ENCODE measurements at places on chromosomes 3 and 15.

- no peak for DNase-seq
Measured at GRCh38 chr3:10354361-10355015, 33.6 kb upstream of the SEC13 start.

- no peak for DNase-seq
Measured at GRCh38 chr3:13229273-13229949, 156.2 kb upstream of the IQSEC1 start.

- DNase-seq = no peak
Measured at GRCh38 chr3:129176051-129176450, 7.6 kb downstream of the CNBP start.

GRCh38 chr15:74598126-74598842 is 17.4 kb upstream of the CLK3 start:
- peak; percentile 97 for DNase-seq

DNA sequence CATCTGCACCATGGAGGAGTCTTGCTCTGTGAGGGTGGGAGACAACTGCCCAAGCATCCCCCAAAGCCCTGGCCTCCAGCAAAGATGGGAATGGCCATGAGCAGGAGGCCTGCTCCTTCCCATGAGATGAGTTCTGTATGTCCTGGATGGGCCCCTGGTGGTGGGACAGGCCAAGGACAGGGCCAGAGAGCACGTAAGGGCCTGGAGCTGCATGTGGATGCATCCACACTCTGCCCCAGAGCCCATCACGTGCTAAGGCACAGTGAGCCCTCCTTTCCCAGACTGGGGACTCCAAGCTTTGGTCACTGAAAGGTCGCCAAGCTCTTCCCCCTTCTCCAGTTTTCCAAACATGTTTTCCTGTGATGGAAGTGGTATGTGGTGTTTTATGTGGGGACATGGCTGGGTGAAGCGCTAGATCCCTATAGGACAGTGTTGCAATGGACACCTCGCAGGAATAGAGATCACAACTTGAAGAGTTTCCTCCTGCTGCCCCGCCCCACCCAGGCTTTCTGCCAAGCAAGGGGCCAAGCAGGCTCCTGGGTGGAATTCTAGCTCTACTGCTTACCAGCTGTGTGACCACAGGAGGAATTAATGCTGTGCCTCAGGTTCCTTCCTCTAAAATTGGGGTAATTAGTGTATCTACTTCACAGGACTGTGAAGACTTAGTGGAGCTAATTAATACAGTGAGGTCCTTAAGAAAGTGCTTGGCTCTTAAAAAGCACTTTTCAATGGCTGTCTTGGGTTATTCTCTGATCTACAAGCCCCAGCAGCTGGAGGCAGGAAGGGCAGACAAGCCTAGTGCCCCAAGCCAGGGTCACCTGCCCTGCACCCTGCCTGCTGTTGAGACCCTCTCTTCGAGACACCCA is 106.4 kb upstream of the RPL32 start:
- DNase-seq = peak; percentile 78

DNA sequence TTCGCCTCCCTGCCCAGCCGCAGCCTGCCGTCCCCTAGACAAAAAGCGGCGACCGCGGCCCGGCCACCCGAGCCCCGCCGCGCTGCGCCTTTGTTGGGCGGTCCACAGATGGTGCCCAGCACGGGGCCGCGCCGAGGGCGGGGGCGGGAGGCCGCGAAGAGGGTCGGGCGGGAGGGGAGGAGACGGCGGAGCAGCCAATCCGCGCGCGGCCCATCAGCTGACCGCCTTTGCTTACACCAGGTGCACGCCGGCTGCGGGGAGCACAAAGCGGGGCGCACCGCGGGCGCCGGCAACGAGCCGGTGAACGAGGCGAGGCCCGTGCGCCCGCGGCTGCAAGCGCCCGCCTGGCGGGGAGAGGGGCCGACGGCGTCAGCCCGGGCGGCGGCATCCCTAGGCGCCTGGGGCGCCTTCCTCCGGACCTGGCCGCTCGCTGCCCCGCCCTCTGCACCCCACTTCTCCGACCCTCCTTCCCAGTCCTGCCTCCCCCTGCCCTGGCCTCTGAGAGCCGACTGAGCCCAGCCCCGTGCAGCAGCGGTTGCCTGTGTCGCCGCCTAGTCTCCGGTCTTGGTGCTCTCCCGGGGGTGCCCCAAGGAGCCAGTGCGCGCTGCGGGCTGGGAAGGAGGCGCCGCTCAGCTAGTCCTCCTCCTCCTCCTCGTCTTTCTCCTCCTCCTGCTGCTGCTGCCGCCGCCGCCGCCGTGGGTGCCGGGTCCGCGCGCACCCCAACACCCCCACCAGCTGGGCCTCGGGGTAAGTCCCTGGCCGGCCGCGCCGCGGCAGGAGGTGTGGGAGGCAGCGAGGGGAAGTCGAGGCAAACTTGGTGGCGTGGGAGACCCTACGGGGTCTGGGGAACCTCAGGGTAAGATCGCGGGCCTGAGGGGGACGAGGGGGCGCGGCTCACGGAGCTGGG is at the start of gene LRRN1:
Gene LRRN1 (plus strand): TSS at position 259 of the 907 bp plus-strand sequence. CDS start 45,211 bp downstream, outside the sequence.
- DNase-seq = peak; percentile 71

GRCh38 chr3:141094790-141095545 is 43.8 kb downstream of the SPSB4 start:
- DNase-seq = peak; percentile 86

DNA sequence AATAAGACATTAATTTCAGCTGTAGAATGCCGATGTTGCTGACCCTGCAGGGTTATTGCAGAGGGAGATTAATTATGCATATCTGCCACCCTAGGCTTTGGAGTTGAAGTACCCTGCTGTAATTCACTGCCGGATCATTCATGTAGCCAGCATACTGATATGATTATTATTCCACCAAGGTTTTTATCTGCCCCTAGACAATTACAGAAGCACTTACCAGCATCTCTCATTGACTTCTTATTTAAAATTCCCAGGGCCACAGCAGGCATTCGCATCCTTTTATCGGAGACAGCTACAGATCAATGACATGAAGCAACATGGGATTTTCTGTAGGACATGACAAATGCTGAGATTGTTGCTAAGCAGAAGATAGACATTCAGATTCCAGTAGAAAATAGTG is 31.3 kb downstream of the IL1RAP start:
- no peak for DNase-seq

DNA sequence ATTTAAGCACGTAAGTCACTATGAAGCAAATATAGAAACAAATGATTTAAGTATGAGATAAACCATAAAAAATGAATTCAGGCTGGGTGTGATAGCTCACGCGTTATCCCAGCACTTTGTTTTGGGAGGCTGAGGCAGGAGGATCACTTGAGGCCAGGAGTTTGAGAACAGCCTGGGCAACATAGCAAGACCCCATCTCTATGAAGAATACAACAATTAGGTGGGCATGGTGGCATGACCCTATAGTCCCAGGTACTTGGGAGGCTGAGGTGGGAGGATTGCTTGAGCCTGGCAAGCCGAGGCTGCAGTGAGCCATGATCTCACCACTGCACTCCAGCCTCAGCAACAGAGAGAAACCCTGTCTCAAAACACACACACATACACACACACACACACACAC is 34.2 kb downstream of the TMCC1 start:
- no peak for DNase-seq

GRCh38 chr15:75759416-75760130 is 46.9 kb upstream of the CSPG4 start:
- no peak for DNase-seq

GRCh38 chr3:131933665-131934064 is 101.1 kb downstream of the CPNE4 start:
- DNase-seq = no peak

DNA sequence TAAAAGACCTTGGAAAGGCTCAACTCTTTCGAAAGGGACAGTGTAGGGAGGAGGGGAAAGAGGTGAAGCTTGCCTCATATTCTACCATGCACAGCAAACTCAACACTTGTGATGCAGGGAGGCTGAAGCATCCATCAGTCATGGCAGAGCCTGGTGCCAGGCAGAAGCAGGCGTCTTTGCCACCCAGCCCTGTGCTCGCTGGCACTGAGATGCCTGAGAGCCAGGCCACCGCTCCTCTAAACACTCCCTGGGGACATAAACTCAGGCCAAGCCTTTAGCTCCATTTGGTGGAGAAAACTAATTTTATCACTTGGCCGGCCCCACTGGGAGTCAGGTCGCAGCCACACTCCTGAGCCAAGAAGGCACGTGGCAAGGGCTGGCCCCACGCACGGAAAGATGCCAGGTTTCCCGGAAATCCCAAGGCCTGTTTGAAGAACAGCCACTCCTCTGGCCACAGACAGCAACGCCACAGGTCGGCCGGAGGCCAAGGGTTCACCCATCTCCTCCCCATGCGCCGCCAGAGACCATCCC is 30.7 kb downstream of the XXYLT1 start:
- DNase-seq = no peak

DNA sequence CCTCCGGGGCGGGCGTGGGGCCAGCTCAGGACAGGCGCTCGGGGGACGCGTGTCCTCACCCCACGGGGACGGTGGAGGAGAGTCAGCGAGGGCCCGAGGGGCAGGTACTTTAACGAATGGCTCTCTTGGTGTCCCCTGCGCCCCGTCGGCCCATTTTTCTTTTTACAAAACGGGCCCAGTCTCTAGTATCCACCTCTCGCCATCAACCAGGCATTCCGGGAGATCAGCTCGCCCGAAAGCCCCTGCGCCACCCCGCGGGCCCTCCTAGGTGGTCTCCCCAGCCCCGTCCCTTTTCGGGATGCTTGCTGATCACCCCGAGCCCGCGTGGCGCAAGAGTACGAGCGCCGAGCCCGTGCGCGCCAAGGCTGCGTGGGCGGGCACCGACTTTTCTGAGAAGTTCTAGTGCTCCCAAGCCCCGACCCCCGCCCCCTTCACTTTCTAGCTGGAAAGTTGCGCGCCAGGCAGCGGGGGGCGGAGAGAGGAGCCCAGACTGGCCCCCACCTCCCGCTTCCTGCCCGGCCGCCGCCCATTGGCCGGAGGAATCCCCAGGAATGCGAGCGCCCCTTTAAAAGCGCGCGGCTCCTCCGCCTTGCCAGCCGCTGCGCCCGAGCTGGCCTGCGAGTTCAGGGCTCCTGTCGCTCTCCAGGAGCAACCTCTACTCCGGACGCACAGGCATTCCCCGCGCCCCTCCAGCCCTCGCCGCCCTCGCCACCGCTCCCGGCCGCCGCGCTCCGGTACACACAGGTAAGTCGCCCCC is at the start of gene THBS1:
Gene THBS1 (plus strand): TSS at position 595 of the 757 bp plus-strand sequence. CDS start 779 bp downstream, outside the sequence.
- DNase-seq = peak; percentile 95

- no peak for DNase-seq
Measured at GRCh38 chr15:76584868-76585575, 248.4 kb downstream of the ISL2 start.

DNA sequence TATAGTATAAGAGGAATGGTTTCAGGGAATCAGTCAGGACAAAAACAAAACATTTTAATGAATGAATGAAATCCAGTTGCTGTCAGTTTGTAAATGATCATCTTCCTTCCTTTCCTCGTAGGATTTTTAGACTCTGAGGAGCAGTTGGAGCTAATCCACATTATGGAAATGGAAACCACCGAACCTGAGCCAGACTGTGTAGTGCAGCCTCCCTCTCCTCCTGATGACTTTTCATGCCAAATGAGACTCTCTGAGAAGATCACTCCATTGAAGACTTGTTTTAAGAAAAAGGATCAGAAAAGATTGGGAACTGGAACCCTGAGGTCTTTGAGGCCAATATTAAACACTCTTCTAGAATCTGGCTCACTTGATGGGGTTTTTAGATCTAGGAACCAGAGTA is 3.1 kb downstream of the TIPARP start:
- no peak for DNase-seq

DNA sequence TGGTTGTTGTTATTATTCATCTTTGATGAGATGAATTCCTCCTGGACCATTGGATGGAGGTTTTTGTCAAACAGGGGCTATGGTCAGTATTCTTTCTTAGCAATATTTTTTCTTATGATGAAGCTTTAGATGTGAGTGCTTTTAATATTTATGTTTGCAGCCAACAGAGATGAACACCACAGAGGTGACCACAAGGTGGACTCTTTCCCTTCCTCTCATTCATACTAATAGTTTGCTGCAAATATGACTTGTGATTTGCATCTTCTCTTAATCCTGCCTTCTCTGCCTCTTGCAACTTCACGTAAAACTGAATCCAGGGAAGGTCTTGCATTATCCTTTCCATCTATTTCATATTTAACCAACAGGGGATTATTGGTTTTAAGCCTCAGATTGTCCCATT is 473.1 kb upstream of the UBE2E2 start:
- DNase-seq = no peak

- no peak for DNase-seq
Measured at GRCh38 chr15:35649575-35649974, 103.6 kb upstream of the DPH6 start.

DNA sequence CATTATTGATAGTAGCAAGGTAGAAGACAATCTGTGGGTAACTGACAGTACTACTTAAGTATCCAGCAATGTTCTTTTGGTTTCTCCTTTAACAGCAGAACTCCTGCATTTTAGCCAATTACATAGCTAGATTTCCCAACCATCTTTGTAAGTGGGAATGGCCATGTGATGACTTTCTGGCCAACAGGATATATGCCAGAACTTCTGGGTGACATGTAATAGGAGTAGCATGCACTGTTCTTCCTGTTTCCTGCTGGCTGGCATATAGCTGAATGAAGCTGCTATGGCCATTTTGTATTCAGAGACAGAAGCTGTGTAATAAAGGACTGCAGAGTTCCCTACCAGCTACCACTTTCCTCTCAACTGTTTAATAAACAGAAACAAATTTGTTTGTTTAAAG is 18.0 kb downstream of the SPICE1 start:
- DNase-seq = no peak

DNA sequence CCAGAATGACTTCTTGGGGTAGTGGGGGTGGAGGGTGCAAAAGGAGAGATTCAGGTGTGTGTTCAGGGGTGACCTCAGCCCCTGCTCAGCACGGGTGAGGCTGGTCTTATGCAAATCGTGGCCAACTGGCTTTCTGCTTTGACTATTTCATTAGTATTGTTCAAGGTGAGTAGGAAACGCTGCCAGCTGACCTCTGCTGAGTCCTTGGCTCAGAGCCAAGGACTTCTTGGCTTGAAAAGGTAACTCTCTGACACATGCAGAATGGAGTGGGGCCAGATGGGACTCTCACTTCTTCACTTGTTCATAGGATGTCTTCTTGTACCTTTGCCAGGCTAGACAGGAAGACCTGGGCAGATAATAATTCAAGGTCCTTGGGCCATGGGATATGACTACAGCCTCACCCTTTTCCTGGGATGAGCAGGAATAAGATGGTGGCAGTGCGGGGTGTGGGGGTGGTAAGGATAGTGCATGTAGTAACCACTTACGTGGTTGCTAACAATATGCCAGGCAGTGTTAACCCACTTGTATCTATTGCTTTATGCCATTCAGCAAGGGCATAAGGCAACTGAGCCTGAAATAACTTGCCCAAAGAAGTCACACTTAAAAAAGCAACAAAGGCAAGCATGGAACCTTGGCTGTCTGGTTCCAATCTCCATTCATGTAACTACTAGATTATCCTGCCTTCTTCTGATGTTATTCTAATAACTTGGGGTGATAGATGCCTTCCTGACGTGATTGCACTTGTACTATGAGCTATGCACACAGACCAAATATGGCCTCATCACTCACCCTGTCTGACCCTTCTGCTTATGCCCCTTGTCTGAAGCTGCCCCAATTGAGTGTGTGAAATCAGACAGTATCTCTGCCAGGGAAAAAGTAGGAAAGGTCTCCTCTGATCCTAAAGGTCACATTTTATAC is 193.1 kb downstream of the NR1D2 start:
- no peak for DNase-seq

GRCh38 chr3:14608298-14608697 is 43.3 kb upstream of the CCDC174 start:
- DNase-seq = no peak

- no peak for DNase-seq
Measured at GRCh38 chr15:33834892-33835743, 133.2 kb upstream of the CHRM5 start.
